Brain pericyte (primary cell): ENCODE measurements at places on chromosomes 3 and 15.

- DNase-seq, result no peak
Observed at GRCh38 chr3:21704796-21705195, 46.2 kb downstream of the ZNF385D start.

- no peak for DNase-seq
Observed at GRCh38 chr3:180683816-180684215, 4.5 kb upstream of the CCDC39 start.

GRCh38 chr3:23664459-23664858, 141.3 kb upstream of the UBE2E1 start:
- DNase-seq, result no peak

GRCh38 chr3:79246875-79247724, 520.7 kb downstream of the ROBO1 start:
- DNase-seq, result no peak

DNA sequence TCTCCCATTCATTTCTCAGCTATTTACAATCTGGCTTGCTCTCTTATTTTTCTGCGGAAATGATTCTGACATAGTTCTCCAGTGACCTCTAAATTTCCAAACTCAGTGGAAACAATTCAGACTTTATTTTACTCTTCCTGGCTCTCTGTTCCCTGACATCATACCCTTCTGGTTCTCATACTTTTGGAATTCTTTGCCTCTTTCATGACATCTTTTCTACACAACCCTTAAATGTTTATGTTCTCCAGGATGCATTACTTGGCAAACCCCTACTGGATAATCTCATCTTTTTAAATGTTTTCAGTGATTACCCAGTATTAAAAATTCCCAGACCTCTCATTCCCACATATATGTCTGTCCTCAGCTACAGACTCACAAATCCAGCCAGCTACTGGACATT, 23.9 kb upstream of the PLSCR4 start:
- no peak for DNase-seq

DNA sequence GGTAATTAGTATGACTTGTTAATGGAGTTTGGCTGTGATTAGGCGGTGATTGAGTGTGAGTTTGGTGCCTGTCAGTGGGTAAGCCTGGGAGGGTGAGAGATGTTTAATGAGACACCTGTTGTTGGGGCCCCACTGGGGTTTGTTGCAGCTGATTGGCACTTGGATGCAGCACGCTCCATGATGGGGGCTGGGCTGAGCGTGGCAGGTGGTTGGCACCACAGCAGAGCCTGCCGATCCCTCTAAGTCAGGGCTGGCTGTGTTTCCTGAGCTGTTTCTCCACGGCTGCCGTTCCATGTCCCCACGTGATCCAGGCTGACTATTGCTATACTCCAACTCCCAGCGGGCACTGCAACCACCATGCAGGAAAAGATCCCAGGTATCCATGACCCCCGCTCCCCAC, 93.5 kb upstream of the ARRDC4 start:
- DNase-seq, result no peak

- no peak for DNase-seq
Observed at GRCh38 chr15:62626903-62627302, 415.6 kb upstream of the TPM1 start.

DNA sequence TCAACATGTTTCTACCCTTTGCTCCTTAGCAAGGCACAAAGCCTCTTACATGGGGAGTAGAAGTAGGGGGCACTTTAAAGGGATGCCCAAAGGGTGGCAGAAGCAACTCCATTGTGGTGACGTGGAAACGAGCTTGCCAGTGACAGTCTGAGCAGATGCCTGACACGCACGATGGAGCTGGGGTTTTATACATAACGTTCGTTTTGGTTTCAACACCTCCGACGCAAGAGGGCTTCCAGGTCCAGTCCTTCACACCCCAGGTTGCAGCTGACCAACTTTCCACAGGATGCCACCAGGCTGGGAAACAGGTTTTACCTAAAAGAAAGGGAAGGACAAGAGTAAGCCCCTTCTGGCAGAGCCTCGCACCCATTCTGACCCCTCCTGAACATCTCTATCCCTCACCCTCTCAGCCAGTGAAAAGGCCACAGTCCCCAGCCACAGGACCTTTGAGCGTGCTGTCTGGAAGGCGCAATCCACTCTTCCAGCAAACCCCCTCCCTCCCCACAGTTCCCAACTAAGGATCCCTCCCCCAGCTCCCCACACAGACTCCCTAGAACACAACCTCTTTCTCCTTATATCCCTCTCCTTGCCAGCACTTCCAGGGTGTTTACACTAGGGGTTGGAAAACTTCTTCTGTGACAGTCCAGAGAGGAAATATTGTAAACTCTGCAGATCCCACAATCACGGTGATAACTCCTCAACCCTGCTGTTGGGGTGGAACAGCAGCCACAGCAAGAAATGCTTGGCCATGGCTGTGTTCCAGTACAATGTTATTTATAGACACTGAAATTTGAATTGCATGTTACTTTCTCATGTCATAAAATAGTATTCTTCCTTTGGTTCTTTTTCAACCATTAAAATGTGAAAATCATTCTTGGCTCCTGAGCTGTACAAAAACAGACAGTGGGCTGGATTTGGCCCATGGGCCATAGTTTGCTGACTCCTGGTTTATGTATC, 36.2 kb downstream of the FAM174B start:
- DNase-seq, result no peak

DNA sequence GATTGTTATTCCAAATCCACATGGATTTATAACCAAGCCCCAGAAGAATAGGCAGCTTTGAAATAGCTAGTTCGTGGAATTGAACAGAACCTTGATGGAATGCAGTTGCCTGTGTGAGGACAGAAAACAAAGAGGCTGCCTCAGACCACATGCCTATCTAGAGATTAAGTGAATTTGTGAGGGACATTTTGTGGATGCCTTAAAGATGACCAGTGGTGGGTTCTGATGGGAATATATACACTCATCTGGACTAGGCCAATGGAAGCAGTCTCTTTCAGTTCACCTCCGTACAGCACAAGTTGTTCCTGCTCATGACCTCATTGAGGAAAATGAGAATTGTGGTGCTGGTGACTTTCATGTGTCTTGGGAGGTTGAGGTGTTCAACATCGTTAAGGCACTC, 63.2 kb upstream of the PYDC2 start:
- DNase-seq, result no peak

GRCh38 chr3:123728014-123728413, 143.2 kb upstream of the HACD2 start:
- no peak for DNase-seq

GRCh38 chr3:16568115-16568514, 37.1 kb downstream of the DAZL start:
- DNase-seq, result no peak

DNA sequence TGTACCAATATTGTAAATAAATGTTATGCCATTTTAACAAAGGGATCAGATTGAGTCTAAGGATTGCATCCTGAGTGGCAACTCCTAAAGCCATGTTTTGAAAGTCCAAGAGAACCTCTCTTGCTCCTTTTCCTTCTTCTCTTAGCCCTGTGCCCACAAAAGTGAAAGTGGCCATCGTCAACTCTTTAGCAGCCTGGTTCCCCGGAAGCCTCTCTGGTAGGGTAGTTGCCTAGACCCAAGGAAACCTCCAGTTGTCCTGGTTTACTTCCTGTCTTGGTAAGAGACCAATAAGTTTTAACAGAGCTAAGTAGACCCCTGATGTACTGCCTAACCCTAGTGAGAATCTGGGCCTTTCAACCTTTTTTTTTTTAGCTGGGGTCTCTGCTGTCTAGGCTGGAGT, 10.2 kb upstream of the ITPKA start:
- no peak for DNase-seq

DNA sequence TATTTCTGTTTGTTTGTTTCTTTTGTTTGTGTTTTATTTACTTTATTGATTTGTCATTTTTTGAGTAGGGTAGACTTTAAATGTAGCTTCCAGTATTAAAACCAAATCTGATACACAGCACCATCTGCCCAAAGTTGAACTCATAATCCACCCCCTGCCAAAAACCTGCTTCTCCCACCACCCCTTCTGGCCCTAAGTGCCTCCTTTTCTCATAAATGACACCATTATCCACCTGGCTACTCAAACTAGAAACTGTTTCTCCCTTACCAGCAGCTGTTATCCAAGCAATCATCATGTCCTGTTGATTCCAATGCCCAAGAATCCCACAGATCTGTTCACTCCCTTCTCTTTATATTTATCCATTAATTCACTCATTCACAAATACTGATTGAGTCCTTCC, 21.8 kb upstream of the PTX3 start:
- DNase-seq, result no peak

DNA sequence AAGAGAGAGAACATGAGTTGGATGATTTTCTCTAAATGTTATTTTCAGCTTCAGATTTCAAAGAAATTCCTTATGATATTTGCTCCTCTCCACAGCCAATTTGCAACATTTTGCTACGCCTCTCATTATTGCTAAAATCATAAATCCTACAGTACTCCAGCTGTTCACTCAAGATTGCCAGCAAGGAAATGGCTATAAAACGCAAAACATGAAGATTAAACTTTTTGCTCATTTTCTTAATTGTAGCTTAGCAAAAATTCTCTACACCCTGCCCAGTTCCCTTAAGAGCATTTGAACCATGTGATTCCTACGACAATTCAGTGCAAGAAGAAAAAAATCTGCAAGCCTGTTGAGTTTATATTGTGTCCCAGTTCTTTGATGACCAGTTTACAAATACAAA, 6.8 kb downstream of the CHRNA3 start:
- no peak for DNase-seq

- no peak for DNase-seq
Observed at GRCh38 chr3:13535905-13536304, 13.0 kb upstream of the FBLN2 start.

DNA sequence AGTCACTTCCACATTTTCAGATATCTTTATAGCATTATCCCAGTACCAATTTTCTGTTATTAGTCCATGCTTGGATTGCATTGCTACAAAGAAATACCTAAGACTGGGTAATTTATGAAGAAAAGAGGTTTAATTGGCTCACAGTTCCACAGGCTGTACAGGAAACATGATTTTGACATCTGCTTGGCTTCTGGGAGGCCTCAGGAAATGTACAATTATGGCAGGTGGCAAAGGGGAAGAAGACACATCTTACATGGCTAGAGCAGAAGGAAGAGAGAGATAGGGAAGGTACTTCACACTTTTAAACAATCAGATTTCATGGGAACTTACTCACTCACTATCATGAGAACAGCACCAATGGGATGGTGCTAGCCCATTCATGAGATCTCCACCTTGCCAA, 172.3 kb upstream of the GPR149 start:
- no peak for DNase-seq

GRCh38 chr15:85671156-85671555, 123.6 kb downstream of the KLHL25 start:
- DNase-seq, result no peak

DNA sequence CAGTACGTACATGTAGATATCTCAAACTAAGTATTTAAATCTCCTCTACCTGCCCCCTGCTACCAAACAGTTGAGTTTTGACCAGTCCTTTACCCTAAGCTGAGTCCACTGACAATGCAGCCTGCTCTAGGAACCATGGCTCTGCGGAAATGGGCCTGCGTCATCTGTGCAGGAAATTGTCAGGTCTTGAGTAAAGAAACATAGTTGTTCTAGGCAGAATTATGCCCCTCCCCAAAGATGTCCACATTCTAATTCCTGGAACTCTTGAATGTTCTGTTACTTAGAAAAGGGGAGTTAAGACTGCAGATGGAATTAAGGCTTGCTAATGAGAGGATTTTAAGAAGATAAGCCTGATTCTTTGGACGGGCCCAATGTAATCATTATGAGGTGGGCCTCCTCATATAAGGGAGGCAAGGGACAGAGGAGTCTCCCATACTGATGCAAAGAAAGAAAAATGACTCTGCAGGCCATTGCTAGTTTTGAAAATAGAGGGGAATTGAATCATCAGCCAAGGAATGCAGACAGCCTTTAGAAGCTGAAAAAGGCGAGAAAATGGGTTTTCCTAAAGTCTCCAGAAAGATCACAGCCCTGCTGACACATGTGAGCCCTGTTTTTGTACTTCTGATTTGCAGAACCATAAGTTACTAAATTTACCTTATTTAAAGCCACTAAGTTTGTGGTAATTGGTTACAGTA, 5.5 kb upstream of the VGLL3 start:
- DNase-seq, result no peak

- no peak for DNase-seq
Observed at GRCh38 chr3:110995461-110996231, 76.0 kb upstream of the NECTIN3 start.

DNA sequence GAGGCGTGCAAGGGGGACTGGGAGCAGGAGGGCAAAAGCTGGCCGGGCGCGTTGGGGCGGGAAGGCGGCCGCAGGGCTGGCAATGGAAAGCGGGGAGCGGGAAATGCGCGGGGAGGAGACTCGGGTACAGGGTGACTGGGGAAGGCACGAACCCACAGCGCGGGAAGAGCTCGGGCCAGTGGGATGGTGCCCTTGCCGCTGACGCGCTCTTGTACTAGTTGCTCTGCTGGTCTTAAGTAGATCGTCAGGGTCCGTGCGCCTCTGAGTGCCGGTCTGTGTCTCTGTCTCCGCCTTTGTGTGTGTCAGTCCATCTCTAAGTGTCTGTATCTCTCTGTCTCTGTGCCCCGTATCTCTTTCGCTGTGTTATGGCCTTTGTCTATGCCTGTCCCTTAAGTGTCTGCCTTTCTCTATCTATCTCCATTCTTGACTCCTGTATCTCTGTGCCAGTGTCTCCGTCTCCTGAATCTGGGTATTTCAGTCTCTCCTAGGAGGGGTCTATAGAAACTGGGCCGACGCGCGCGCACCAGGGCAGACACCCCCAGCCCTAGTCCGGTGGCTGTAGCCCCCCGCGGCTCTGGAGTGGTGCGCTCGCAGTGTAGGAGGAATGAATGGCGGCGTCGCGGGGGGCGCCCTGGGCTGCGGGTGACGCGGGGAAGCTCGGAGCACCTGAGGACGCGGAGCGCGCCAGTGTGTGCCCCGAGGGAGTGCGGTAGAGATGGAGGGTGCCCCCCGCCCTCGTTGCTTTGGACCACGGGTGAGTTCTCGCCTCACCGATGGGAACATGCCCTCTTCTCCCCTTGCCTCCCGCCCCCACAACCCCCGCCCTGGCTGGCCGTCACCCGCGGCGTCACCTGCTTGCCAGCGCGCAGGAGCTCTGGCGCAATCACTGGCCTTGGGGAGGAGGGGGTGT, 756 bp upstream of the CAMK2N2 start:
- DNase-seq, result no peak

DNA sequence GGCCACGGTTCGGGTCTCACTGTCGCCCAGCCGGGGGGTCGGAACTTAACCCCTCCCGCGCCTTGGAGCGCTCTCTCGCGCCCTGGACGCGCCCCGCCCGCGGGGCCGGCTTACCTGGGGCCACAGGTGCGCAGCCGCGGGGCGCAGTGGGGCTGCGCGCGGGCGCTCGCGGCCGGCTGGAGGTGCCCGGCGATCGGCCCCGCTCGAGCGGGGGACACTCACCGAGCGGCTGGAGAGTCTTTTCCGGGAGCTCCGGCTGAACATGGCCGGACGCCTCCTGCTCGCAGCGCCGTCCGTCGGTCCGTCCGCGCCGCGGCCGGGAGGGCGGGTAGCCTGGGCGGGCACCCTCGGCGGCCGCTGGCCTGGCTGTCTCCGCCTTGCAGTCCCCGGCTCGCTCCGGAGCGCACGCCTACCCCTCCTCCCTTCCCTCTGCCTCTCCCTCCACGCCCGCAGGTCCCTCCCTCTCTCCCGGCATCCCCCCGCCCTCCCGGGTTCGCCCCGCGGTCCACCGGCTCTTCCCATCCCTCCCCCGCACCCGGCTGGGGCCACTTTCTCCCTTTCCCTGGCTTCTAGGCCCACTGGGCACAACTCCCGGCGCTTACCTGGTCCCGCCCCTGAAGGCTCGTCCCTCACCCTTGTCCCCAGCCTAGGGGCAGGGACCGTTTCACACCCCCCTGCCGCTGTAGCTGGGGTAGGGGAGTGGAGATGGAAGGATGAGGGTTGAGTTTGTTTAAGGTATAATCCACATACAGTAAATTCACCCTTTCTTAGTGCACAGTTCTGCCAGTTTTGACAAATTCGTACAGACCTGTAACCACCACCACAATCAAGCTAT, 220.1 kb upstream of the PRICKLE2 start:
- no peak for DNase-seq
